ENCODE measurements at places on chromosomes 2 and 18. TPM values are rescaled to one million over a fixed set of nuclear protein-coding genes. Genes with fewer than 3 reads are reported as not detected.

DNA sequence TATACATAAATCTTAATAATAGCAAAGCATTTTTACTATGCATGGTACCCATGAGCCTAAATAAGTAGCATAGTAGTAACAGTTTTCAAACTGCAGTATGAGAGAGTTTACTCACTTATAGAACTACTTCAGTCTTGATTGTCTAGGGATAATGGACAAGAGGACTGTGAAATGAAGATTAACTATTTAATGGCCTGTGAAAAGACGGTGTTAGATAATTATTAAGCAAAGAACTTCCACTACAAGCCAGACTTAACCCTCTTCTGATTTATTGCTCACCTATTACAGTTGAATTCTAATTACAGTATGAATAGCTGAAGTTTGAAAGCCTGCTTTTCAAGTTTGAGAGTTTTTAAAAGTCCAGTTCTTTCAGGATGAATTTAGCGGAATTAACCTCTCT lies 18.9 kb downstream of the PIK3C3 start:
- DNase-seq: peak; percentile 57

The NPHP1 gene
- 18.3 TPM for polyA plus RNA-seq

GRCh38 chr18:54742659-54743604 lies 85.3 kb upstream of the RAB27B start:
- DNase-seq: peak; percentile 41

- DNase-seq: no peak
Measured at GRCh38 chr18:68984342-68984741, 186.5 kb downstream of the CCDC102B start.

The CYS1 gene
- polyA plus RNA-seq: 276 TPM

DNA sequence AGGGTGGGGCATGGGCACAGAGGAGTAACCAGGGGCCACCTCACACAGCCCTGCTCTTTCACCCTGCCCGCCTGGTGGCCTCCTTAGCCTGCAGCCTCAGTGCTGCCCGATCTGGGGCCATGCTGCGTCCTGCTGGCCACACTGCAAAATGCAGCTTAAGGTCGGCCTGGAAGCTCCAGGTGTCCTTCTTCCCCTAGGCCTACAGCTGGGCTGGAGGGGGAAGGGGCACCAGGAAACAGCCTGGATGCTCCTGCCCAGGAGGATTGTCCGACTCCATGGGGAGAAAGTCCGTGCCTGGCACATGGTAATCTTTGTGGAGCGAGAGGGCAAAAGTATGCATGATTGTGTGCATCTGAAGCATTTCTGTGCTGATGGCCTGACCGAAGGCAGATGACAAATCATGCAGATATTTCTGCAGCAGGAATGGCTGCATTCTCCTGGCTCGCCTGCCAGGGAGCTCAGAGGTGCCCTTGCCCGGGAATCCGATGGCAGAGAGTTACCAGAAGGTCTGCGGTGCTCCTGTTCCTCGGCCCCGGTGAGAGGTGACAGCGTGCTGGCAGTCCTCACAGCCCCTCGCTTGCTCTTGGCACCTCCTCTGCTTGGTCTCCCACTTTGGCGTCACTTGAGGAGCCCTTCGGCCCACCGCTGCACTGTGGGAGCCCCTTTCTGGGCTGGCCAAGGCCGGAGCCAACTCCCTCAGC lies 12.8 kb upstream of the ALPP start:
- DNase-seq: no peak

The ALPG gene
- polyA plus RNA-seq: not detected

GRCh38 chr2:41032715-41033114 lies 580.8 kb upstream of the SLC8A1 start:
- no peak for DNase-seq

The FAM98A gene
- polyA plus RNA-seq: 31.3 TPM

The ANKRD30BL gene
- polyA plus RNA-seq: not detected

DNA sequence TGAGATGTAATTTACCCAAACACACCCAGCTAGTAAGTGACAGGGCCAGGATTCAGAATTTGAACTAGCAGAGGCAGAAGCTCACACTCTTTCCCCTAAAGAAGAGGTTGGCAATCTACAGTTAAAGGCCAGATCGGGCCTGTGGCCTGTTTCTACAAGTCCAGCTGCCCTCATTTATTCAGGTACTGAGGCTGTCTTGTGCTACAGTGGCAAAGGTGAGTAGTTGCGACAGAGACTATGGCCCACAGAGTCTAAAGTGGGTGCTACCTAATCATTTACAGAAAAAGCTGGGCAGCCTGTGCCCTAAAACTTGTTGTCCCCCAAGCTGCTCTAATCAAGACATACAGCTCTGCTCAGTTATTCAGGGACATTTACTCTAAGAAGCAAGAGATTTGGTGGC lies 86.8 kb downstream of the RTN4 start:
- DNase-seq: no peak

DNA sequence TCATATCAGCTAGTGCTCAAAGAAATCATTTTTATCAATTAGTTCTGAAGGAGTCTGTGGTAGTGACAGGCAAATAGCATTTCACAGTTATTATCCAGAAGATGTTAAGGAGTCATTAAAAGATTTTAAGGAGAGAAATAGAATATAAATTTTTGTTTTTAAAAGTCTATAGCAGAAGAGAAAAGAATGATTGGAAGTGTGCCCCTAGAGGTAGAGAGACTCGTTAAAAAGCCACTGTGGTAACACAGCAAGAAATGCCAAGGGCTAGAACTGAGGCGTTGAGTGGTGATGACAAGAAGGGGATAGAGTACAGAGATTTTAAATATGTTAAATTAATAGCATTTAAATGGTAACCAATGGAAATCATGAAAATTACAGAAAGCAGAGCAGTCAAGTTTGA lies 78.3 kb downstream of the VWC2L start:
- DNase-seq: no peak

The ROCK1 gene
- polyA plus RNA-seq: 10.5 TPM

DNA sequence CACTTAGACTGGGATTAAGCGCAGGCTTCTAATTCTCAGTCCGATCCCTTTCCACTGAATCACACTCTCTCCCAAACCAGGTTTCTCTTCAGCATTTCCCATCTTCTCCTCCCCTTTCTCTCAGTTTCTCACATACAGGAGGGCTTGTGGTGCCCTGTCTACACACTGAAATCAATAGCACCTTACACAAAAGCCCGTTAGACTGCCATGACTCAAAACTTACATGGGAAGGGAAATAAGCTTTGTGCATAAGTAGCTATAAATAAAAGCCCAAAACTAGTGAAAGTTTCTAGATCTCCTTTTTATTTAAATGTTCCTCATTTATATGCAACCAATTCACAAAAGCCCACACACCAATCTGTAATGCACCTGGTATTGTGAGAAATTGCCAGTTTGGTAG lies 318.4 kb downstream of the TXNL1 start:
- DNase-seq: no peak

GRCh38 chr18:31645411-31645810 lies 39.0 kb downstream of the B4GALT6 start:
- no peak for DNase-seq

- no peak for DNase-seq
Measured at GRCh38 chr2:147657086-147658000, 187.5 kb upstream of the ACVR2A start.

DNA sequence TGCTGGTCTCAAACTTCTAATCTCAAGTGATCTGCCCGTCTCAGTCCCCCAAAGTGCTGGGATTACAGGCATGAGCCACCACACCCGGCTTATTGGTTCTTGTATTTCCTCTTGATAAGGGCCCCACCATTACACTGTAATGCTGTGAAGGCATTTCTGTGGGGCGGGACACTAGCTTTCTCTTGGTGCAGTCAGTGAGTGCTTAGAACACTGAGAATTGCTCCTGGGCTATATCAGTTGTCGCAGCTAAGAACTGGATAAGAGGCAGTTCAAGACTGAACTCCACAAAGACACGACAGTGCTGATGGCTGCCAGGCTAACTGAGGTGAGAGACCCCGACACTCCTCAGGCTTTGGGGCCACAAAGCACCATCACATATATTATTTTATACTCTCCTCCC lies 2.1 kb downstream of the KHK start:
- no peak for DNase-seq

- no peak for DNase-seq
Measured at GRCh38 chr2:111221701-111222100, 101.0 kb downstream of the BCL2L11 start.

The SCN9A gene
- polyA plus RNA-seq: 0.99 TPM

GRCh38 chr2:151973901-151974199 lies 125.0 kb downstream of the CACNB4 start:
- no peak for DNase-seq

- no peak for DNase-seq
Measured at GRCh38 chr2:100616841-100617390, 54.1 kb downstream of the PDCL3 start.

DNA sequence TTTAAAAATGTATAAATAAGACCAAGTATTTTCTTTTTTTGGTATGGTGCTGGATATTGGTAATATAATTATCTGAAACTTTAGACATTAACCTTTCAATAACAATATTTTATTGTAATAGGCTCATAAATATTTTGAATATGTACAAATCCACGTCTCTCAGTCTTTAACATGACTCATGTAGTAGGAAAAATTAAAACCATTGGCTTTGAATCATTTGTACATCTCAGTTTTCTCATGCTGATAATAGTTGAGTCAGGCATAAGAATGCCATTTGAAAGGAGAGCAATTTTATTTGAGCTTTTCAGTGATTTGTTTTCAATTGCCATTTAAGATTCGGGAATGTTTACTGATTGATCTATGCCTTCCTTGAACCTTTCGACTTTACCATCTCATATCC lies 364.8 kb downstream of the TGIF1 start:
- DNase-seq: no peak

GRCh38 chr2:16288371-16289112 lies 348.2 kb downstream of the MYCN start:
- DNase-seq: no peak

- no peak for DNase-seq
Measured at GRCh38 chr18:12595571-12596255, 62.2 kb downstream of the SPIRE1 start.

DNA sequence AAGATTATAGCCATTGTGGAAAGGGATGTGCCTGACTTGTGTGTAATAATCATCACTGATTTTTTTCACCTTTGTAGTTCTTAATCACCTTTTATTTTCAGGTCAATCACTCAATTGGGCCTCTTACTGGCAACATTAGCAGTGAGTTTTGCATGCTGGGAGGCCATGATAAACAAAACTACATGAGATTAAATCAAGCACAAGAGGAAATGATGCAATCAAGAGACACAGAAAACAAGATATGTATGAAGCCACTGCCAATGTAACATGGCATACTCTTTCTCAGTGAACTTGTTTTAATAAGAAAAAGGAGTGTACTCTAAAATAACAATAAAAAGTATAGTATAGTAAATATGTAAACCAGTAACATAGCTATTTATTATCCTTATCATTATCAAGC lies 69.9 kb upstream of the FSIP2 start:
- DNase-seq: no peak

DNA sequence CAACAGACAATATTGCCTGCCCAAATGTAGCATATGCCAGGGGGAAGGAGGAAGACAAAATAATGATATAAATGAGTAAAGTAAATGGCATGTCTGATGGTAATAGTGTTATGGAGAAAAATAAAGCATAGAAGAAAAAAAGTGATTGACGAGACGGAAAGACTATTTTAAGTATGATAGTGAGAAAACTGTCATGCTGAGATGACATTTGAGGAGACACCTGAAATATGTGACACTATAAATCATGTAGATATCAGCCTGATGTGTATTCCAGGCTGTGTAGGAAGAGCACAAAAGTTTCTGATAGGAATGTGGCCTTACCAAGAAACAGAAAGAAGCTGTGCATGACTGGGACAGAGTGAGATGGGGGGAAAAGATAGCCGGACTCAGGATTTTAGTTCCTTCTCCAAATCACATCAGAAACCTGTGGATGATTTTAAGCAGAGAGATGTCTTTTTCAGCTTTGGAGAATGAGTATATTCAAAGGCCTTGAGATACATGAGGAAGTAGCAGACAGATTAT lies 387.3 kb upstream of the SYT4 start:
- no peak for DNase-seq

GRCh38 chr2:54595999-54596902 lies 127.2 kb upstream of the EML6 start:
- no peak for DNase-seq

DNA sequence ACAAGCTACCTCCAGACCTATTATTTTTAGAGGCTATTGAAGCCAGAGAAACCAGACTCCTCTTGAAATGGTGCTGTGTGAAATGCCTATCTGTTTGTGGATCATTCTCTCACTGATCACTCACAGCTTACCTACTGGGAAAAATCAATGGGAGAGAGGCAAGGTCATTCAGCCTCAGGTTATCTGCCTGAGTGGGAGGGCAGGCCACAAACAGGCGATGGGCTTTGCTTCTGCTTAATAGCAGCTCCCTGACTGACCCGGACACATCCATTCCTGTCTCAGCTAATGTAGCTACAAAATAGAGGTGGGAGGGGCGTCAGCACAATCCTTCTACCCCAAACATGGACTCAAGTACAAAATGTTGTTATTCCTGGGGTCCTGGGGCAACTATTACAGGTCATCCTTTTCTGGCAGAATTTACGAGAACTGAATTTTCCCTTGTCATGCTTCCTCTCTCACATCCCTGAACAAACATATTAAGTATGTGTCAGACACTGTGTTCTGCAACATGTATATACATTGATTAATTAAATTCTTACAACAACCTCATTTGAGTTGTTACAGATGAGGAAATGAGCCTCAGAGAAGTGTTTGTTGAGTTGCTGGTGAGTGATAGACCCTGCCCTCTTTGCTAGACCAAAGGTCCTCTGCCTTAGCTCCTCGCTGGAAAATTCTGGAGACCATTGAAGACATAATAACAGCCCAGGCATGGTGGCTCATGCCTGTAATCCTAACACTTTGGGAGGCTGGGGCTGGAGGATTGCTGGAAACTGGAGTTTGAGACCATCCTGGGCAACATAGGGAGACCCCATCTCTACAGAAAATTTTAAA lies 60.5 kb downstream of the CDK15 start:
- DNase-seq: no peak

The CRYBA2 gene
- not detected for polyA plus RNA-seq

The SERPINB3 gene
- 0.37 TPM for polyA plus RNA-seq

GRCh38 chr2:42516418-42516901 lies 22.7 kb upstream of the KCNG3 start:
- DNase-seq: no peak

The TTC21B gene
- polyA plus RNA-seq: 8.4 TPM

- DNase-seq: no peak
Measured at GRCh38 chr2:219350710-219351221, 18.2 kb upstream of the RESP18 start.

DNA sequence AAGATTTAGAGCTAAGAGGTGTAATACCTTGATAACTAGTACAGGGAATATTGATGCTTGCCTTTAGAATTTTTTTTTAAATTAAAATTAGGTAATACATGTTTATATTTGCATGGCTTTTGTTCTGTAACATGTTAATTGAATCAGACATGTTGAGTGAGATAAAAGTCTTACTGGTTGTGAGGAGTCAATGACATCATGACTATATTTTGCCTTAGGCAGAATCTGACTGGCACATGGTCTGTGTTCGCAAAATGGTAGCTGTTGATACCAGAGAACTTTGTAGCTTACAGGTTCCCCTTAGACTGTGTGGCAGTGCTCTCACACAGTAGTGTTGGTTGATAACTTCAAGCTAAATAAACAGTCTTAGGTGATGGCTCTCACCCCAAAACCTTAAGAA lies 199.7 kb downstream of the PTPRM start:
- no peak for DNase-seq

GRCh38 chr2:29130295-29130694 lies 15.1 kb downstream of the CLIP4 start:
- DNase-seq: no peak

Data from kidney (tissue), 22 donors.